Activated CD4-positive, alpha-beta T cell treated with anti-CD3 and anti-CD28 coated beads, Interleukin-2, amount 50 U/mL, for 48 hours (primary cell): ENCODE measurements at places on chromosomes 2 and 18.

DNA sequence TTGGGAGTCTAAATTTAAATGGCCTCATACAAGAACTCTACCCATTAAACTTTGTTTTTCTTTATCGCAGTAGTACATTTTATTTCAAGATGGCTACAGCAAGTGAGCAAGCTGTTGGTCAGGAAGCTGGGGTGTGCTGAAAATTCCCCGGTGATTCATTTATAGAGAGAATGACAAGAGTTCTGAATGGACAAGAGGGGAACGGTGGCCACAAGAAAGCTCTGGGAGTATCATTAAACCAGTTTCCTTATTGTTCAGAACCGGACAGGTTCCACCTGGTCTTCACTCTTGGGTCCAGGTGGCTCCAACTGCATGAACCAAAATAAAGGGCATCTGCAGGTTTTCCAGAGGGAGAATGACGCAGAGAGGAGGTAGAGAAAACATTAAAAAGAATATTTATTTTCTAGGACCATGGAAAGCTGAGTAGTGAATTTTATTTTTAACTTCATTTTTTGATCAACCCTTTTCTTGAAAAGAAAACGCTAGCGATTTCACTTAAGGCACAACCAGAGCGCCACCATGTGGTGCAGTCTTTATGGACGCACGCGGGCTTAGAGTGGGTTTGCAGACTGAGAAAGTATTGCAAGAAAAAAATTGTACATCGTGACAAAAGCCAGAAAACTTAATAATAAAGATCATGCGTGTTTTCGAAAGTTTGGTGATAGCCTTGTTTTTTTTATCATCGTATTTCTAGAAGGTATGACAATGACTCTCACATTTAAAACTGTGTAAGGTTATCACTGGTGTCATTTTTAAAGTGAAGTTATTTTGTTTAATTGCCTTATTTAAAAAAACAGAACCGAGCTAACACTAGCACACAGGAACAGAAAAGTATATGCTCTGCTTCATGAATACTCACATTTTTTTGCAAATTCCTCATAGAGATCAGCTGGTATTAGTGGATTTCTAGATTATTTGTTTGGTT, 97.9 kb upstream of the NOL4 start:
- DNase-seq: peak; percentile 8

GRCh38 chr2:148554459-148555247, 89.9 kb upstream of the EPC2 start:
- DNase-seq: no peak

DNA sequence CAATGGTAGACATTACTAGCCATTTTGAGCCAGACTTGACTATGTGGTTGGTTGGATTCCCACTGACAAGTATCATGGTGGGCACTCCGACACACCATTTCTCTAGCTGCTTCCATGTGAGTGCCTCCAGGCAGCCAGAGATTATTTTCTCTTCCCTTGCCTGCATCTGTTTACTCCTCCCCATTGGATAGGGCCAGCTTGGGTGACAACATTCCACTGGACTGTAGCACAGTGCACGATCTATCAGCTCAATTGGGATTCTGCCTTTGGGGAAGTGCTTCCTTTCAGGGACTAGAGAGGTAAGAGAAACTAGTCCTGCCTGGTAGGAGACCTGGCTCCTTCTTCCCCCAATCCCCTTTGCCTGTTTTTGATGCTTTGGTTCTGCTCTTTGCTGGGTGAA, 49.0 kb upstream of the MAP4K3 start:
- DNase-seq: no peak

DNA sequence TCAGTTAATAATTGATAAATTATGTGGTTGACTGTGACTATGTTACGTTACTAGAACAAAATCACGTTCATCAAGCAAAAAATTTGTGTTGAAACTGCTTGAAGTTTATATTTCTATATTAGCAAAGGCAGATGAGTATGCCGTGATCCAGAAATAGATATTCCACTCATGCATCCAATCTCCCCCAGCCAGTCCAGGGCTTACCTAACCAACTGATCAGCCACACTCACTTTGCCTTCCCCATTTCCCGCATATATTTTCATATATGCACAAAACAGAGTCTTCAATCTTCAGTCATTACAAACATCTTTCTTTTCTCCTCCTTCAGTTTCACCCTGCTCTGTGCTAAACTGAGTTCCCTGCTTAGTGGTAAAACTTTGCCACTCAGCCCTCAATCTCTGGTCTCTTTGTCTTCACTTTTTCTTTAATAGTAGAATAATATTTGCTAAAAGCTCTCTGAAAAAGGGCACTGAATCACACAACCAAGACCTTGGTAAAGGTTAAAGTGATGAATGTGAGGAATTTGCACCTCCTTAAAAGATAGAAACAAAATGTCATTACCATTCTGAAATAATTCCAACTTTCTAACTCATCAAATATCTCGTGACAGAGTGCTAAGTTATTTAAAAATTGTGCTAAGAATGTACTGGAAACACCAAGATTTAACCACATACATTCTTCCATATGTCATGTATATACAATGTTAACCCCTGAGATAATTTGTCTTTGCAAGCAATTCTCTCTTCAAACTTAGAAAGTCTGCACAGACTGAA, 893.2 kb upstream of the CRIM1 start:
- no peak for DNase-seq

- no peak for DNase-seq
Observed at GRCh38 chr2:22281033-22281432, 1103.9 kb upstream of the KLHL29 start.

DNA sequence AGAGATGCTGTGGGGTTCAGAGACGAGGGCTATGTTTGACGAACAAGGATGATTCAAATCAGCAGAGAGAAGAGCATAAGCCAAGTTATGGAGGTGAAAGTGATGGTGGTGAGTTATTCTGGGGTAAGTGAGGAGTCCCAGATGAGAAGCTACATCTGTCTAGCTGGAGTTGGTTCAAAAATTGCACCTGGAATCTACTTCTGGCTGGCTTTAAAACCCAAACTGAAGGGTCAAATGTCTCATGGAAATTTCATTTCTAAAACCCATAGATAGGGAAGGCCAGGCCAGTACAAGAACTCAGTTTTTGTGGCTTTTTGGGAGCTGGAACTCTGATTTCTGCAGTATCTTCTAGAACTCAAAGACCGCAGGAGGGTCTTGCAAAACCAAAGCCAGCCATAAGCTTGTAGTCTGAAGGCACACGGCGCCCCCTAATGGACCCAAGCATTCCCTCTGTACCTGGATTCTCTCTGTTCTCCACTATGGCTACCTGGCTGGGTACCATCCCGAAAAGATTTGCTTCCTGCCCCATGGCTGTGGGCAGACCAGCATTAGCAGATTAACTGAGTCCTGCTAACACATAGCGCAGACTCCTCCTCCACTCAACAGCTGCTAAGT, 229.1 kb upstream of the SLC14A2 start:
- DNase-seq: no peak

DNA sequence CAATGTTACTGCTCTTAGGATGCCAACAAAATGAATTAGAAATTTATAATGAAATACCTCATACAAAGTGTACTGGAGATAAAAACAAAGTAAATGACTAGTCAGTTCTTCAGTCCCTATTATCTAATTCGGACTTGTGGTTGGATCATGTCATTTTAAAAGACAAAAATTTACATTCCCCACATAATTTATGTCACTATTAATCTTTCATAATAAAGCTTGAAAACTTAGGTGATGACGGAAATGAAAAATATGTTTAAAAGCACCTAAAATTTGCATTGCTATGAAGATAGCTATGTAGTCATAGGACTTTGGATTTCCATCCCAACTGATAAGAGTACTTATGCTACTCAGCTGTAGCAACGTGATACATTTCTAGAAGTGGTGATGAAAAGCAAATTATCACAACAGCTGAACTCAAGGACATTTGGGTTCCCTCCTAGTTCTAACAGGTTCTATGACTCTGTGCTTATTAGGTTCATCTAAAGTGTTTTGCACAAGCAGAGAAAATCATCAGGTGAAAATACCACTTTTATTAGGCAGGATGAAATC, 58.4 kb downstream of the LRPPRC start:
- no peak for DNase-seq

GRCh38 chr2:49129034-49129433, 25.3 kb downstream of the FSHR start:
- no peak for DNase-seq

DNA sequence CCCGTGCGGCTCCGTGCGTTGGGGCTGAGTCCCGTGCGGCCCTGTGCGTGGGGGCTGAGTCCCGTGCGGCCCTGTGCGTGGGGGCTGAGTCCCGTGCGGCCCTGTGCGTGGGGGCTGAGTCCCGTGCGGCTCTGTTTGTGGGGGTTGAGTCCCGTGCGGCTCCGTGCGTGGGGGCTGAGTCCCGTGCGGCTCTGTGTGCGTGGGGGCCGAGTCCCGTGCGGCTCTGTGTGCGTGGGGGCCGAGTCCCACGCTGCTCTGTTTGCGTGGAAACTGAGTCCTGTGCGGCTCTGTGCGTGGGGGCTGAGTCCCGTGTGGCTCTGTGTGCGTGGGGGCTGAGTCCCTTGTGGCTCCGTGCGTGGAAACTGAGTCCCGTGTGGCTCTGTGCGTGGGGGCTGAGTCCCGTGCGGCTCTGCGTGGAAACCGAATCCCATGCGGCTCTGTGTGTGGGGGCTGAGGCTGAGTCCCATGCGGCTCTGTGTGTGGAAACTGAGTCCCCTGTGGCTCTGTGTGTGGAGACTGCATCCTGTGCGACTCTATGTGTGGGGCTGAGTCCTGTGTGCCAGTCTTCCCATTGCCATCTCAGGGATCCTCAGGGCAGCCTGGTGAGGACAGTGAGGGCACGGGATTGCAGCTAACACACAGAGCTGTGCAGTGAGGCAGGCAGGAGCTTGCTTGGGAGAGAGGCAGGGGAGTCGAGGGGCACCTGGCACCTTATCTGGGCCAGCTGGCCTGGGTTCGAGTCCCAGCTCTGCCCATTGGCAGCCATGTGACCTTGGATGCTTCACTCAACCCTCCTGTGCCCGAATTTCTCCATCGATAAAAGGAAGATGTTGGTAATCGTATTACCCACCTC, 44.5 kb downstream of the LDLRAD4 start:
- DNase-seq: no peak

- DNase-seq: no peak
Observed at GRCh38 chr2:100571668-100572067, 8.9 kb downstream of the PDCL3 start.

DNA sequence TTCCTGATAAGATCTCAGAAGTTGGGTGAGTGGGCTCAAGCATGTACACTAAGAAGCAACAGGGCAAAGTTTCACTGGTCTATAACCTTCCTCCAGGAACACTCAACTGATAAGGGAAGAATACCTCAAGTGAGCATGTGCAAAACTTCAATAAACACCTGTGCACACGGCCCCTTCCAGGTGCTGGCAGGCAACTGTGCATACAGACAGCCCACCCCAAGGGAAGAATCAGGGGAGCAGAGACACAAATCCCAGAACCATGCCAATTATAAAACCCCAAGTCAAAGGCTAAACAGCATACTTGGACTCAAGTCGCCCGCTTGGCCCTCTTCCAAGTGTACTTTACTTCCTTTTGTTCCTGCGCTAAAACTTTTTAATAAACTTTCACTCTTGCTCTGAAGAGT, 85.9 kb upstream of the RTN4 start:
- no peak for DNase-seq

DNA sequence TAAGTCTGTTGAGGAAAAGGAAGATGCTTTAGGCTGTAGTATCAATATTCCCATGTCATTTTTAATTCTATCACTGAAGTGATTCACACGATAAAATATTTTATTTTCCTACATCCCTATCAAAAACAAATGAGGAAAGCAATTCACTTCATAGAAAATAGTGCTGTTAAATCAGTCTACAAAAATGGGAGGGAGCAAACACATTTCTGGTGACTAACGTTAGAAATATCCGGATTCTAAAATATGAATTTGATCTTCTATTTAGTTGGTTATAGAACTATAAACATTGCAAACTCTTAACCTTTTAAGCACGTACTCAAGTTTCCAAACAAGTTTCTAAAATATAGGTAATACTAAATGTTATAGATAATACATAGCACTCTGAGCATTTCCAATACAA, 20.8 kb downstream of the ATF2 start:
- no peak for DNase-seq

DNA sequence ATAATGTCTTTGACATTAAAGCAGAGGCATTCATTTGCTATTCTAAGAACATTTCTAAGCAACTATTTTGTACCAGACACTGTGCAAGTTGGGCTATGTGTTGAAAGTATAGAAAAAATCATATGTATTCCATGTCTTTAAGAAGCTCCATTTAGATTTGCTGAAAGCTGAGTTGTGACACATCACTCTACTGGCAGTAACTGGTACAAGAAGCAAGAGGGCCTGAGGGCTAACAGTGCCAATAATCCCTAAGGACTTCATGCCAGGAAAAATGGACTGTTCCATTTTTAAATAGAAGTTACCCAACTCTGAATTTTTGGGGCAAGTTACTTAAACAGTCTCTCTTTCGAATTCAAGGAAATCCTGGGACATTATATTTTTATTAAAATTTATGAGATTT, 178.7 kb downstream of the SRBD1 start:
- DNase-seq: no peak

DNA sequence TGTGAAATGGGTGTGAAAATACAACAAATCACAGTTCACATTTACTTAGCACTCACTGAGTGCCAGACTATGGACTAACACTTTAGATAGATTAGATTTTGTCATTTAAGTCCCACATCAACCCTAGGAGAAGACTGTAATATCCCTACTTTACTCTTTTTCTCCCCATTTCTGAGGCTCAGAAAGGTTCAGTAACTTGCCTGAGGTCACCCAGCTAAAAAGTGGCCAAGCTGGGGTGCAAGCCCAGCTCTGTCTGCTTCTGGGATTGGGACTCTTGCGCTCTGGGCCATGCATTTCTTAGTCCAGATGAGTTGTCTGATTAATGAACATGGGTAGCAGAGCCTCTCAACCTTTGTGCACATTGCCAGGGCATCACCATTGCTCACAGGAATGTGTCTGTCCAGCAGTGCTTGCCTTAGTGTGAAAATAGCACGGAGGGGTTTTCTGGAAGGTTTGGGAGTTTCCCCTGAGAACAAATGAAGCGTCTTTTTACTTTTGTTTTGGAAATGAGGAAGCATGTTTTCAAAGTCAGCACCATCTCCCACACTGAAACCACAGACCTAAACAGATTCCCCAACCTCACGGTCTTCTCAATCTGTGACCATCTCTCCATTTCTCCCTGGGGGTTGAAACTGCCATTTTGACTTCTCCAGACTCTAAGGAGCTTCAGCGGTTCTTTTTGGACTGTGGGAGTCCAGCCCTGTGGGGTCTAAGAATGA, 31.9 kb downstream of the NRP2 start:
- DNase-seq: no peak

GRCh38 chr2:116057538-116057937, 1615.1 kb downstream of the DPP10 start:
- DNase-seq: no peak

- DNase-seq: no peak
Observed at GRCh38 chr2:119888680-119889079, 124.2 kb upstream of the EPB41L5 start.

DNA sequence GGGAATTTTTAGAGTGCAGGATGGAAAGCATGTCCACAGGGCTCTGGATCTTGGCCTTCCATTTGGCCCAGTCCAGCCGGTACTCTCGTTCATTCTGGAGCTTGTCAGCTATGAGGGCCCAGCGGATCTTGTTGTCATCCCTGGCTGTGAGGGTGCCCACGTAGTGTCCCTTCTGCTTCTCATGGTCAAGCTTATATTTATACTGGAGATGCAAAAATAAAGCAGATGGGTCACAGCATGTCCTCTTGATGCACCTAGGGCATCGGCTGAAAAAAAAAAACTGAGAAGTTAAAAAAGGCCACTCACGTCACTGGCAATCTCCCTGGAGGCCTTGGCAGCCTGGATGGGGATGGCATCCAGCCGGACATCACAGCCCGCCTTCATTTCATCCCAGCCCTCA, 160.5 kb downstream of the RIF1 start:
- no peak for DNase-seq
